ENCODE measurements at places on chromosomes 7 and 10.

GRCh38 chr7:118202061-118202460 is 18.1 kb downstream of the LSM8 start:
- DNase-seq: peak; percentile 20

- no peak for DNase-seq
Measured at GRCh38 chr7:53470336-53470970, 435.0 kb downstream of the POM121L12 start.

GRCh38 chr7:44112997-44113763 is 9.0 kb downstream of the AEBP1 start:
- no peak for DNase-seq

DNA sequence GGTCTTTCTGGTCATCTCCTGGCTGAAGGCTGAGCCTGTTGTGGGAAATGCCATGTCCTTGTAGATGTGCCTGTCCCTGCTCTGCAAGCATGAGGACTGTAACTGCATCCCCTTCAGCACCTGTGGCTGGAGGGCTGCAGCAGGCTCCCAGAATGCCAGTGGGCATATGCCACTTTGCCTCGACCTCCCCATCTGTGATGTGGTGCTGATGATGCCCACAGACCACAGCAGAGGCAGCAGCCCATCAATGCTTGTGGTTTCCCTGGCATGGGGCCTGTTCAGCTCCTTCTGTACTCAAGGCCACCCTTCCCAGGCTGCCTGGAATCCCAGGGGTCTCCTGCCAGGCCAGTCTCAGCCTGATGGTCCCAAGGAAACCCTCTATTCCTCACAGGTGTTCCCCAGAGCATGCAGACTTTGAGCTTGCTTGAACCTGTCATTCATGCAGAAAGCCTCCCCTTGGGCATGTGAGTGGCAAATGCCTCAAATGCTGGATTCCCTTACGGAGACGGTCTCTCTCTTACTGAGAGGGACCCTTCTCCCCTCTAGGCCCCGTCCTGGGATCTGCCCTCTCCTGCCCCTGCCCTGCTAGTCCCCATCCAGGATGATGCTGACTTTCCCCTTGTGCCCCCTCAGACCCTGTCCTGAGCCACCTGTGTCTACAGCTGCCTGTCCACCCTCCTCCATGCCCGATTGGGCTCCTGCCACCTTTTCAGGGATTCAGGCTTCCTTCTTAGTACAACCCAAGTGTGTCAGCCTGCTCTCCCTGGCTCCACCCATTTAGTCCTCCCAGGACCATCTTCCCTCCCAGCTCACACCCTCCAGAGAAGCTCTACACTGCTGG is 50.9 kb upstream of the ANTXRL start:
- DNase-seq: no peak

- no peak for DNase-seq
Measured at GRCh38 chr10:71634531-71635164, 84.9 kb downstream of the C10orf105 start.

DNA sequence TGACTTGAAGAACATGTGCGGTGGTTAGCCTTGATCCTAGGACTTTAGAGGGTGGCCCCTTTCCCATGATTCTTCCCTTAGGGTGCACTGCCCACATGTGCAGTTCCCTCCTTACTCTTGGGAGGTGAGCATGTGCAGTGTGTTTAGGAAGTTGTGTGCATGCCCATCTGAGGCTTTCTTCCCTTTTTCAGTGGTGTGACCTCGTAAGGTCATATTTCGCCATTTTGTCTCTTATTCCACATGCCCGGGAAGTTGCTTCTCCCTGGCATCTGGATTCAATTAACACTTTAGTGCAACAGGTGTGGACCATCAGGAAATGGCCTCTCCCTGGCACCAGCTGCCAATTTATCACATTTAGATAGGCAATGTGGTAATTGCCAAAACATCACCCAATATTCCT is 380.6 kb upstream of the VSTM2A start:
- no peak for DNase-seq

DNA sequence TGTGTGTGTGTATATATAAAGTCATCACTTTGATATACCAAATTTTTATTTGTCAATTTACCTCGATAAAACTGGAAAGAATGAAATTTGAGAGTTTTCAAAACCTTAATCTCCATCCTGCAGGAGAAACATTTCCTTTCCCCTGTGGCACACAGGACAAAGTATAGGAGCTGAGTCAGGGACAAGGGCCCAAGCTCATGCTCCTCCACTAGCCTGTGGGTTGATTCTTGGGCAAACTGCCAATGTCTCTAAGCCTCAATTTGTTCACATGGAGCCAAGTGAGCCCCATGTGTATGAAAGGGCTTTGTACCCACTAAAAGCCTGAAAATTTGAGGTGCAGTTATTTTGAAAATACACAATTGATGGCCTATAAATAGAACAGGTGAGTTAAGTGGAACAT is 60.3 kb upstream of the IL6 start:
- DNase-seq: no peak

DNA sequence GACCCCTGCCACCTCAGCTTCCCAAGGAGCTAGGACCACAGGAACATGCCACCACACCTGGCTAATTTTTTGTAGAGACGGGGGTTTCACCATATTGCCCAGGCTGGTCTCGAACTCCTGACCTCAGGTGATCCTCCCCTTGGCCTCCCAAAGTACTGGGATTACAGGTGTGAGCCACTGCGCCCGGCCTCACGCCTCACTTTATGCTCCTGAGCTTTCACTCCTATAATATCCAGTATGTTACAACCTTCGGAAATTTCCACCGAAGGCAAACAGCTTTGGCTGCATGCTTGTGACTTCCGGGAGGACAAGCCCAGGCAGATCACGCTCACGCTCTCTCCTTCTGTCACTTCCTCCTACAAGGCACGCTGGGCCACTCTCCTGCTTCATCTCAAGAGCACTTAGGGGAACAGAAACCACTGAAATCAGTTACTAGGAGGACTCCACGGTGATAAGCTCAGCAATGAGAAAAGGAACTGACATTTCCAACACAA is 4.4 kb upstream of the MAD1L1 start:
- no peak for DNase-seq

DNA sequence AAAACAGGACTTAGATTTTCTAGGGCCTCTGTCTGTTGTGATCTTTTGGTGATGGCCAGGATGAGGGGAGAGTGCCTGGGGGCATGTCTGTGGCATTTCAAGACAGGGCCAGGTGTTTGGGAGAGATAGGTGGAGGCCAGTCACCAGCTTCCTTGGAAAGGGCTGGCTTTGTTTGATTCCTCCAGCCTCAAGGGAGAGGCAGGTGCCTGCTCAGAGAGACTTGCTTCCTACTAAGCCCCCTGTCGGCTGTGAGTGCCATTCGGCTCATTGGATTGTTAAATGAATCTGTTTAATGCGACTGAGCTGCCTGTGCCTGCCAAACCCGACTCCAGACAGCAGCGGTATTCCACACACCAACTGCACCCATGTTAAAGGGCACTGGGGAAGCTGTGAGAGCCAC is 304.1 kb upstream of the COBL start:
- DNase-seq: no peak

DNA sequence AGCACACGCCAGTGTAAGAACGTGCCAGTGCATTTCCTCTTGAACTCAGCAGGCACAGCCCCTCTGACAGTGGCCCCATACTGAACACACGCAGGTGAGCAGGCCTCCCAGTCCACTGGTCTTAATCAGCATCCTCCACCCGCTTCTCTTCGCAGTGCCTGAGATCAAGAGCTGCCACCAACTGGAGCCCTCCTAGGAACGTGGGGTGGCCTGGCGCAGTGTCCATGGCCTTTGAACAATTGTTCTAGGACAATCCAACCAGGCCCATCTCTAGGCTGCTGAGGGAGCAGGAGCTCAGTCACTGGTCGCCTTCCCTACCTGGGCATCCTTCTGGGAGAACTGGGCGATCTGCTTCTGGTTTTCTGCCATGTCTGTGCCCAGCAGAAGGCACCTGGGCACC is 15.2 kb downstream of the PYROXD2 start:
- DNase-seq: no peak

DNA sequence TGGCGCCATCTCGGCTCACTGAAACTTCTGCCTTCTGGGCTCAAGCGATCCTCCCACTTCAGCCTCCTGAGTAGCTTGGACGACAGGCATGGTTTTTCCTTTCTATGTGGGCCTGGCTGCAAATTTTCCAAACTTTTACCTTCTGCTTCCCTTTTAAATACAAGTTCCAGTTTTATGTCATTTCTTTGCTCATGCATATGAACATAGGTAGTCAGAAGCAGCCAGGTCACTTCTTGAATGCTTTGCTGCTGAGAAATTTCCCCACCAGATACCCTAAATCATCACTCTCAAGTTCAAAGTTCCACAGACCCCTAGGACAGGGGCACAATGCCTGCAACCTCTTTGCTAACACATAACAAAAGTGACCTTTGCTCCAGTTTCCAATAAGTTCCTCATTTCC is 21.6 kb upstream of the RPEL1 start:
- DNase-seq: no peak

GRCh38 chr7:10998996-10999757 is 25.5 kb downstream of the PHF14 start:
- peak; percentile 15 for DNase-seq

- no peak for DNase-seq
Measured at GRCh38 chr7:92652536-92652935, 62.3 kb upstream of the FAM133B start.

- DNase-seq: peak; percentile 13
Measured at GRCh38 chr10:48456361-48456804, 148.5 kb downstream of the ARHGAP22 start.

DNA sequence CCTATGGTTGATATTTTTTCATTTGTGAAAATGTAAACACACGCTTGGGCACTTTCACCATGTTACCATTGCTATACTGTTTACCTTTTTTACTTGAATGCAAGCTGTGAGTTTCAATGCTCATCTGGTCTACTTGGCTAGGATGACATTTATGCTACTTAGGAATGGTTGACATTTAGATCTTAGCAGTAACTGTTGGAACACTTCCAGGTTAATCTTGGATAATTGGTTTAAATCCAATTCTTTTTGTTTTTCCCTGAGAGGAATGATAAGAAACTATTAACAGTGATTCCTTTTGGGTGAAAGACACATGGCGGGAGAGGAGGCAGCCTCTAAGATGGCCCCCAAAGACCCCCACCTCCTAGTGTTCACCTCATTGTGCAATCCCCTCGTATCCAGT is 51.4 kb upstream of the AMPH start:
- no peak for DNase-seq

GRCh38 chr10:17455015-17455520 is 673 bp upstream of the ST8SIA6 start:
- no peak for DNase-seq

- DNase-seq: no peak
Measured at GRCh38 chr7:147771344-147771743, 819.2 kb upstream of the C7orf33 start.

- DNase-seq: peak; percentile 62
Measured at GRCh38 chr10:74078037-74078436, 72.6 kb downstream of the AP3M1 start.

DNA sequence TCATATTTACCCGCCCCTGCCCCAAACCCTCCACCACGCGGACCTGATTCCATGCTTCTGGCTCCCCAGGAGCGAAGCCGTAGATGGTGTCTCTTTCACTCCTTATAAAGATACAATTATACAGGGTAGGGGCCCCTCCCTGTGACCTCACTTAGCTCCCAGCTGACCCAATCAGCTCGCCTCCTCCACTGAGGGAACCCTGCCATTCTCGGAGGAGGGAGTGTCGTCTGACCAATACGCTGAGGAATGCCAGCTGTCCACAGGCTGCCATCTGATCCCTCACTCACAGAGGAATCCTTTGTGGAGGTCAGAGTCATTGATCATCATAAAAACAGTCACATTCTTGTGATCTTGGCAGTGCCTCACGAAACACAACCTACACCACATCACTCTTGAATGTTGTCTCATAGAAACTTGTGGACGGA is 67.5 kb upstream of the INSIG1 start:
- DNase-seq: peak; percentile 91

GRCh38 chr7:47968847-47969774 is 10.3 kb downstream of the HUS1 start:
- DNase-seq: peak; percentile 71
